ENCODE measurements at places on chromosomes 5 and 9.
A peak's percentile ranks its signal among the peaks of the same experiment; 100 is the strongest.

GRCh38 chr5:178279723-178280438 lies 47.3 kb upstream of the PHYKPL start:
- peak; percentile 99 for DNase-seq

- DNase-seq, result no peak
These were observed 709.2 kb upstream of the WWC1 start for GRCh38 chr5:167582283-167582682.

- no peak for DNase-seq
These were observed 122.7 kb downstream of the ARL15 start for GRCh38 chr5:54187694-54188093.

DNA sequence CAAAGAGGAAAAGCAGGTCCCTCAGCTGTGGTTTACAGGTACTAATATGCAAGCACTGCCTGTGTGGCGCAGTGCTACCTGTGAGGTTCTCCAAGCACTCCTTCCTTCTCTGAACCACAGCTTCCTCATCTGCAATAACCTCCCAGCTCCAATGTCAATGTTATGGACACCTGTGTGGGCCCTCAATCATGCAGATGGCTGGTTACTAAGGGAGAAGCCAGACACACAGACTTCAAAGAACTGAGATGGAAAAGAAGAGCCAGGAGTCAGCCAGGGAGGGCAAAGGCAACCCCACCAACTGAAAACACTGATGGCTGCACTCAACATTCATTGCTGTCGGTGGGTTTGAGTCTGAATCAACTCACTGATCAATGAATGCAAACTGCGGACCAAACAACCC lies 77.7 kb downstream of the NR6A1 start:
- no peak for DNase-seq

DNA sequence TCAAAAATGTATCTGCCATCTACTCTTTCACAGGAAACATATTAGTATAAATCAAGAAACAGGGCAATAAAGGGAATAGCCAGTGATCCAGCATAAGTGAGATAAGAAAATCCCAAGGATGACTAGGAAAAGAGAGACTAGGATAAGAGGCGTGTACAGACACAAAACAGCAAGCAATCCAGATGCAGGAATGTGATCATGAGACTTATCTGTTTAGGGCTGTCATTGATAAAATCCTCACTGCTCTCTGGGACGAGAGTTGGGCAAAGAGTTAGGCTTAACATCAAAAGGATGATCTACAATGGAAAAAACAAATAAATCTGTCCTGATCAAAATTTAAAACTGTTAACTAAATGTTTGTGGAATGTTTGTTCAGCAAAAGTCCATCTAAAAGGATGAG lies 1156.8 kb upstream of the C9orf72 start:
- no peak for DNase-seq

GRCh38 chr5:14854799-14855198 lies 16.8 kb downstream of the ANKH start:
- DNase-seq, result no peak

DNA sequence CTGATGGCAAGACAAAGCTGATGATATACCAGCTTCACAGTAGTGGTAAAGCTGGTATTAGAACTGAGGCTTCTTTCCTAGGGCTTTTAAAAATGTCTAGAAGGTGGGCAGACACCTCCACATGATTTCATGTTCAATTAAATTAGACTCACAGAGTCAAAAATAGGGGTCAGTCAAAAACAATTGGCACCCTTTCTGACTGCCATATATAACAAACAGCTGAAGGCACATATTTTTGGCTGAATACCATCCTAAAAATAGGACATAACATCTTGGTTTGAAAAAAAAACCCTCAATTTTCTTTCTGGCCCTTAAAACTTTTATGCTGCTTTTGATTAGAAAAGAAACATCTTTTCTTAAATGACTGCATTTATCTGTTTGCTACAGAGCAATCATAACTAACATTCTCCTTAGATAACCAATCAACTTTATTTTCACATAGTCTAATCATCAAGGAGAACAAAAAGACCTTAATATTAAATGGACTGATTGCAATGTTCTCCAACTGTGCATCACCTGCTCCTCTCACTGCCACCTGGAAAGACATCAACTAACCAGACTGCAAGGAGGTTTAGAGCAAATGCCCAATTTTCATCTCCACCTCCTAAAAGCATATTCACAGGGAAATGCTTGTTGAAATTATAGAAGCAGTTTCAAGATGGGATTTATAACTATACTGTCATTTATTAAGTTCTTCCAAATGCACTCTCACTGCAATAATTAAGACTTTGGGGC lies 3.2 kb downstream of the SGTB start:
- no peak for DNase-seq

DNA sequence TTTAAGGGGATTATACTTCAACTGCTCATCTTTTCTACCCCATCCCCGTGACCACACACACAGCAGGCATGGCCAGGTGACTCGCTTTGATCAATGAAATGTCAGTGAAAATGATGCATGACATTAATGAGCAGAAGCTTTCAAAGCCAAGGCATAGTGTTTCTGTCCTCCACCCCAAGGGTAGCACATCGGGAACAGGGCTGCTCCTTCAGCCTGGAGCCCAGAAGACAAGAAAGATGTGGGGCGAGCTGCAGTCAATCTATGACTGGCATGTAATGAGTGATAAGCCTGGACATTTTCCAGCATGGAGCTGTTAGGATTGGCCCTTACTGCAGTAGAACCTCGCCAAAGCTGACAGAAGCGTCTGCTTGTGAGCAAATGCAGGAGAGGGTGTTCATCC lies 122.6 kb upstream of the IRX2 start:
- no peak for DNase-seq

GRCh38 chr9:69134412-69134811 lies 39.7 kb upstream of the TJP2 start:
- no peak for DNase-seq

DNA sequence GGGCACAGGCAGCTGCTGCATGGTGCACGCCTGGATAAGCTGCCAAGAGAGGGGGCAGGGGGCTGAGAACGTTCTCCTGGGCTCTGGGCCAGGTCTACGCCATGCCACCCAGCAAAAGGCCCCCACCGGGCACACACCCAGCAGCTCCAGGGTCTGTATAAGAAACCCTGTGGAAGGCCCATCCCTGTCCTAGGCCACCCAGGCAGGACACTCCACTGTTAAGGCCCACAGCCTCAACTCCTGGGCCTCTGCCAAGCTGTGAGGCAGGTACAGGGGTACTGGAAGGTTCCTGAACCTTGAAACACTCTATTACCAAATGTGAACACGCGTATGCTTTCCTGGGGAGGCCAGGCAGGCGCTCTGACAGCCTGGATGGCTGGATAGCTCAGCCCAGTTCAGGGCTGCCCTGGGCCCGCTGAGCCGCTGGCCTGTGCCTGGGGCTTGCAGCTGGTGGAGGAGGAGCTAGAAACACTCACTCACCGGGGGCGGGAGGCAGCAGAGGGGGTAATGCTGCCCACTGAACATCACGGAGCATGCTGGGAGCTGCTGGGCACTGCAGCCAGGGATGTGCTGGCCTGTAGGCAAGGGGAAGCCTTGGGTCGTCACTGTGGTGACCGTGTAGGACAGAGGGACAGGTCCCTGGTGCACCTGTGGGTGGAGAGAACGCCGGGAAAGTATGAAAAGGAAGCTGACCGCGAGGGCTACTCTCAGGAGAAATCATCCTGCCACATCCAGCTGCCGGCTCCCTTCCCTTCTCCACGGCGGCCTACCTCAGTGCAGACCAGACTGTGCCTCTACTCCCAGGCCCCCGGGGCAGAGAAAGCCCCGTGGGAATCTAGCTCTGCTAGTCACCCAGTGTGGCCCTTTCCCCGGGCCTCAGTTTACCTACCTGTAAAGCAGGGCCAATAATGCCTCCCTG lies 6.0 kb downstream of the RNF44 start:
- peak; percentile 96 for DNase-seq
